NCI-H2029 treated with DMSO at 0.1 percent for 48 hours (cell line): ENCODE measurements at places on chromosomes 3 and 15.

- no peak for DNase-seq
These were observed 27.3 kb upstream of the SLC28A2 start for GRCh38 chr15:45224621-45225217.

DNA sequence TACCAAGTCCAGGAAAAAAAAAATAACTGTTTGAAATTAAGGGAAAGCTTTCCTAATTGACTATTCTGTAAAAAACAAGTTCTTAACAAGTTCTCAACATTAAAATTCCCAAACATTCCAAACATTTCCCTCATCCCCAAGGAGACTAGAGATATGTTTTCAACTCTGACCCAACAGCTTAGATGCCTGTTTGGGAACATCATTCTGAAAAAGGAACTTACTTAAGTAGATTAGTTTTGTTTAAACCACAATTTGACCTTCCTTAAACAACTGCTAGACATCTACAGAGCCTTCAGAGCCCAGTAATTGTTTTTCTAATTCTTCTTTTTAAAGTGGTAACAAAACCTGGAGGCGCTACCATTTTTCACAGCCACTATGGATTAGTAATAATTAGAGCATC, 12.8 kb downstream of the UBR1 start:
- no peak for DNase-seq

- no peak for DNase-seq
These were observed 413.6 kb downstream of the ROBO1 start for GRCh38 chr3:79354179-79354688.

GRCh38 chr3:194075802-194076460, 60.0 kb upstream of the HES1 start:
- DNase-seq, result no peak

GRCh38 chr15:82530606-82531379, 9.5 kb downstream of the RPS17 start:
- no peak for DNase-seq

DNA sequence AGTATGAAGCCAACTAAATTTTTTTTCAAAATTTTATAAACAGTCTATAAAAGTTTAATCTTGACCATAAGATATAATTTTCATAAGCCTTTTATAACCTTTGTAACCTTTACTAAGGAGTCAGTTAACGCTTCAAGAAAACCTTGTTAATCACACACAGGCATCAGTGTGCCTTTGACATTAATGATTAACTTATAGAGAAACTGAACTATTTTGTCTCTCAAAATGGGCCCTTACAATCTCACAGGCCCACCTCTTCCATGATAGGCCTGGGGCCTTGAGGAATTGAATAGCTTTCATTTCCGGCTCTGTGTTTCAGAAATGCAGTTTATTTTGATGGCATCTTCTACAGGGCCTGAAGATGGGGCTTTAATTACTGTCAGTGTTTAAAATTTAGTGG, 70.1 kb downstream of the CD200 start:
- DNase-seq, result no peak

- no peak for DNase-seq
These were observed 7.4 kb downstream of the RRP9 start for GRCh38 chr3:51934139-51934850.
